Lower leg skin (tissue), 4 donors: ENCODE measurements at places on chromosomes 5 and 9. TPM values are rescaled to one million over a fixed set of nuclear protein-coding genes. Genes with fewer than 3 reads are reported as not detected.
A peak's percentile ranks its signal among the peaks of the same experiment; 100 is the strongest.

DNA sequence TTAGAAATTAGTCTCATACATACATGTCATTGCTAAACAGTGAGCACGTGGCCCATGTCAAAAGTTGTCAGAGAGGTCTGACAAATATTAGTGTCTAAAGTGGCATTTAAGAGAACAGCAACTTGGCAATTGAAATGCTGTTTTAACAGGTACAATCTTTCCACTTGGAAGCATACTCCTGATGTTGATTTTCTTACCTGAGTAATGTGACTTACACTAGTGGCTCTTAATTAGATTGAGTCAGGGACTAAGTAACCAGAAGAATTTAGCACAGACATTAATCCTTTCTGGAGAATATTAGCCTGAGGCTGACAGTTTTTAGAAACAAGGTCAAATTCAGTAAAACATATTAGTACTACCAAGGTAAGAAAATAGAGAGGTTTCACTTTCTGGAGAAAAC lies 357.0 kb upstream of the ZNF608 start:
- DNase-seq: no peak

- no peak for DNase-seq
Observed at GRCh38 chr9:97906236-97906831, 16.0 kb downstream of the TRMO start.

GRCh38 chr5:129384193-129384592 lies 75.9 kb upstream of the ADAMTS19 start:
- no peak for DNase-seq

Gene CARTPT
- total RNA-seq: not detected

GRCh38 chr5:112379542-112380325 lies 39.3 kb downstream of the EPB41L4A start:
- DNase-seq: no peak

Gene C9orf50
- total RNA-seq: not detected

GRCh38 chr9:5910413-5911057 lies 19.8 kb downstream of the MLANA start:
- no peak for DNase-seq

- DNase-seq: no peak
Observed at GRCh38 chr5:150278046-150278730, 11.4 kb downstream of the CAMK2A start.

DNA sequence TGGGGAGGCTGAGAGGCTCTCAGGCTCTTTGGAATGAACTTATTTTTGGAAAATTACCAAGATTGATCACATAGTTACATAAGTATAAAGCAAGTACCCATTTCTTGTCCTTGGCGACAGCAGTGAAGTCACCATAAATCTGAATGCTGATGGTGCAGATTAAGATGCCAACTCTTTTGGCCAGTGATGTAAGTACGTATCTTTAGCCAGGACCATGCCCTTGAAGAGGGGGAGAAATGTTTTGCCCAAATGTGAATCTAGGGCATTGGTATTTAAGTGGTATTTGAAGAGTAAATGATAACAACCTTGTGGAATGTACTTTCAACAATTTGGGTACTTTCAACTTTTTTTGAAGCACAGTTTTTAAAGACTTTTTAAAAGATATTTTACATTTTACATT lies 68.2 kb upstream of the RAD23B start:
- DNase-seq: no peak

- DNase-seq: no peak
Observed at GRCh38 chr5:32233220-32233695, 59.1 kb upstream of the GOLPH3 start.

Gene HTR4
- total RNA-seq: 1.0 TPM

DNA sequence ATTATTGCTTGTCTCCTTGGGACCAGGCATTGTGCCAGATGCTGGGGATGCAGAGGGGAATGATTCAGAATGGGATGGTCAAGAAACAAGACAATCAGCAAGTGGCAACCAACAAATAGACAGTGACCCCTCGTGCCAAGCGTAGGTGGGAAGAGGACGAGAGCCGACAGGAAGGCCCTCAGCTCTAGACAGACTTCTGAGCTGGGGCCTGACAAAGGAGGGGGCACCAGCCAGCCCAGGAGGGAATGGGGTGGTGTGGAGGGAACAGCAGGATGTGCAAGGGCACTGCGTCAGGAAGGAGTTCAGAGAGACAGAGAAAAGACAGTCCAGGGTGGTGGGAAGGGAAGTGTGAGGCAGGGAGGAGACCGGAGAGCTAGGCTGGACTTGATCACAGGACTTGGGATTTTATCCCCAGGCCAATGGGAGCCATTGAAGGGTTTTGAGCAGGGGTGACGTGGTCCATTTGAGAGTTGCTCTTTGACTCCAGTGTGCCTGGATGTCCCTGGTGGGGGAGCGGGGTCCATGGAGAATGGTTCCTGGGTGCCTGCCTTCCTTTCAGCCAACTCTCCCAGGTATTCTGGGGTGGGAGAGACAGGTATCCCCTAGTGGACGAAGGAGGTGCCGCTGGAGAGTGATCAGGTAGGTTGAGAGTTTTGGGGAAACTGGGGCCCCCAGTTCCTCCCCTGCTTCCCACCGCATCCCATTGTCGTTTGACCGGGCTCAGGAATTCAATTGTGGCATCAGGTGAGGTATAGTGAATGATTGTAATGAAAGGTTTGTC lies 79.3 kb upstream of the ZNF618 start:
- DNase-seq: peak; percentile 52

DNA sequence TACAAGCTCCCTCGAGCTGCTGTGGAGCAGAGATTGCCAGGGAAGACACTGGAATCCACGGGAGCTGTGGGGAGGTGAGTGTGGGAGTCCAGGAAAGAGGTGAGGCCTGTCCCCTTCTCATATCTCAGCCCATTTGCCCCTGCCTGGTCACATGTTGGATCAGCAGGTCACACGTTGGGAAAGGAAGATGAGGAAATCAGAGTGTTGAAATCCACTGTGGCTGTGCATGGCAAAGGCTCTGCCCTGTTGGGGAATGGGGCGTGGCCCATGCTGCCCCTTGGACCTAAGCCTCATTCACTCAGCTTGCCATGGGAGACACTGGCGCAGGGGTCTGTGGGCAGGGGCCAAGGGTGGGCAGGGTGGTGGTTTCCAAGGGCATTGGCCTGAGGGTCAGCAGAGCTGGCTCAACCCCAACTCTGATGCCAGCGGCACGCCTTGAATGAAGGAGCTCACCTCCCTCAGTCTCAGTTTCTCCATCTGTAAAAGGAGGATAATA lies 85.4 kb upstream of the CPEB4 start:
- DNase-seq: peak; percentile 85

- no peak for DNase-seq
Observed at GRCh38 chr5:17817990-17818389, 183.7 kb downstream of the TAF11L14 start.

DNA sequence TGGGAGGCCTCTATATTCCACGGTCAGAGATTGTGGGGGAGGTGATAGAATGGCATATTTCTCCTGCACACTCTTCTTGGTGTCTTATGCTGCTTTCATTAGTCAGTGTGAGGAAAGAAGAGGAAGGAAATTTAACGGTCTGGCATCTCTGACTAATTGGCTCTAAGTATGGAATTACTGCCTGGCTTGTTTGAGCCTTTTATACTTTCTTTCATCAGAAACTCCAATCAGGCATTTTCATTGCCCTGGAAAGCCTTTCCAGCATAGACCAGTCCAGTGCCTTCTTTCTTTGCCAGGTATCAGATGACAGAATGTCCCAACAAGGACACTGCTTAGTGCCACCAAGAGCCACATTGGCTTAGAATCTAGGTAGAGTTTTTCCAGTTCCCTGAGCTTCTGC lies 30.2 kb downstream of the CYSTM1 start:
- no peak for DNase-seq

DNA sequence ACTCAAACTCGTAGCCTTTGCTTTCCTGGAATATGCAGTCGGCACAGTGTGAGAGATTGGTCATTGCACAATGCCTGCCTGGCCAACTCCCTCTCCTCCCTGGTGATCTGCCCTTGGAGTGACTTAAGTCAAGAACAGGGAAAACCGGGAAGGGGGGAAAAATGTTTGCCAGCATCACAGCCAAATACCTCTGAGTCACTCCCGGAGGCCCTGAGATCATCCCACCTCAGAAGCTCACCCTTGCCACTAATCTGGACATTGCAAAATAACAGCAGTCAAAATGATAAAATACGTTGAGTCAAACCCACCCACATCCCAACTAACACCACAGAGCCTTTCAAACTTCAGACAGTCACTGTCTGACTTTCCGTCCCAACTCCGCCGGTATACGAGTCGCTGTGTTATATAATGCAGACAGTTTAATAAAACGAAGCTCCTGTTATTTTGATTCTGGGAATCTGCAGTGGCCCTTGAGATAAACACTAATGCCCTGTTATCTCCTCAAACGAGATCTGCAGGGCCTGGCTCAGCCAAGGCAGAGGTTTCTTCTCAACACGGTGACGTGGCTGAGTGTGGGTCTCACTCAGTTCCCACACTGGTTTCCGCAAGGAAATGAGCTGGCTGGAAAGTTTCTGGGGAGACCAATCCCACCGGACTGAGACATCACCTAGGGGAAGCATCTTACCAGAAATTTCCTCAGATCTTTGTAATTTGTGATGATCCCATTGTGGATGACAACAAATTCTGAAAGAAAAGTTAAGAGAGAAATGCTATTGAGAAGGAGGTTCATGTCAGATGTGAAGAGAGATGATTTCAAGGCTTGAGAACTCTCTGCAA lies 22.1 kb downstream of the GFPT2 start:
- DNase-seq: peak; percentile 94

DNA sequence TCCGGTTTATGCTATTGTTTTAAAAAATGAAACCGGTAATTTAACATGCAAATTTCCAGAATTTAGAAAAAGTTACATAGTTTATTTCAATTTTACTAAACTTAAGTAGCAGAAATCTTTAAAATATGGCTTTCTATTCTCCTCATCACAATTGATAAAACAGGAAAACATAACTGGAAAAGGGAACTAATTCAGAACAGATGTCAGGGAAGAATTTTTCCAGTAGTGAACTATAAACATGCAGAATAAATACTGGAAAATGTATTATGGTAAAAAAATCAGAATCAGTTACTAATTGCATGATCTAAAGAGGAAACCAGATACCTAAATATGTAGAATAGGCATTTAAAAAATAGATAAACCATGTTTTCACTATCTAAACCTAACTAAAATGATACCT lies 7.3 kb upstream of the NR4A3 start:
- no peak for DNase-seq

DNA sequence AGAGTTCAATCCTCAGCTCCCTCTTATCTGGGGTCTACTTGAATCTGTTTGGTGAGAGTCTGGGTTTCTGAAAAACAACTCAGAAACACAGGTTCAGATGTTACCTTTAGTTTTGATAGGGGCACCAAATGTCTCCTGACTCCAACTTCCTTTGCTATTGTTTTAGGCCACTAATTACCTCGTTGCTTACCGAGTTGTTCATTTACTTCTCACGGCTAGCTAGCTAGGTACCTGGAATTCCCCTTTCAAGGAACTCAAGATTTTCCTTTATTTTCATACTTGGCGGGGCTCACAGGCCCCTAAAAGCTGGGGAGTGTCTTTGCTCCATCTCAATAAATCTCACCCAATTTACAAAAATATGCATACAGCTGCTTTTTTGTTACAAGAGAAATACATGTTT lies 111.4 kb downstream of the SLC28A3 start:
- DNase-seq: no peak

Gene SAXO1
- 1.1 TPM for total RNA-seq

DNA sequence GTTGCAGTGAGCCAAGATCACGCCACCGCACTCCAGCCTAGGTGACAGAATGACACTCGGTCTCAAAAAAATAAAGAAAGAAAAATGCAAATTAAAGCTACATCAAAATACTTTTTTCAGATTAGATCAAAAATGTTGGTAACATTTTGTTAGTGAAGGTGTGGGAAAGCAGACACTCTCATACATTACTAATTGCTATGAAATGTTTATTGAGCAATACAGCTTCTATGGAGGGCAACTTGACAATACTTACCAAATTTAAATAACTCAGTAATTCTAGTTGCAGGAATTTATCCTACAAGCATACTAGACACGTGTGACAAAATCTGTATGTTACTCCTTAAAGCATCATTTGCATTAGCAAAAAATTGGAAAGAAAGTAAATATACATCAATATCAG lies 4.1 kb downstream of the TRIM23 start:
- no peak for DNase-seq

- DNase-seq: no peak
Observed at GRCh38 chr5:141001844-141002604, 35.7 kb downstream of the PCDHAC2 start.

- DNase-seq: no peak
Observed at GRCh38 chr9:82894961-82895821, 167.8 kb downstream of the RASEF start.

- no peak for DNase-seq
Observed at GRCh38 chr5:96595300-96596090, 66.7 kb upstream of the CAST start.

GRCh38 chr5:11596657-11597071 lies 307.6 kb downstream of the CTNND2 start:
- DNase-seq: no peak

DNA sequence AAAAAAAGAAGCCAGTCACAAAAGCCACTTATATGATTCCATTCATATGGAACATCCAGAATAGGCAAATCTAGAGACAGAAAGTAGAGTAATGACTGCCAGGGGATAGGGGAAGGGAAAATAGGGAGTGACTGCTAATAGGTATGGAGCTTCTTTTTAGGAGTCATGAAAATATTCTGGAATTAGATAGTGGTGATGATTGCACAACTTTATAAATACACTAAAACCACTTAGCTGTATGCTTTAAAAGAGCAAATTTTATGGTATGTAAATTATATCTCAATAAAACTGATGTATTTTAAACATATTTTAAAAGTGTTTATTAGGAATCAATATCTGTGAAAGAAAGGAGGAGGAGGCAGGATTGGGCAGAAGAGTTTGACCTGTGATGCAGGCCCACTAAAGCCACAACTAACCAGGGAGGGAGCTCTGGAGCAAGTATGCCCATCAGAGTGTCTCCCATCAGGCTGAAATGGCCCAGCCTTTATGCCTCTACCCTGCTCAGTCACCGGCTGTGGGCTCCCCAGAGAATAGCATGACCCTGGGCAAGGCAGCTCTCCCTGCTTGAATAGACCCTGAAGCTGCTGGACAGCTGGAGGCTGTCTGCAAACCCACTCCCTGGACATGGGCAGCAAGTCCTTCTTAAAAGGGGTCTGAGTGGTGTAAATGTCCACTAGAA lies 96.0 kb upstream of the SLC44A1 start:
- DNase-seq: no peak

Gene OR1Q1
- total RNA-seq: not detected
